Activated naive CD8-positive, alpha-beta T cell treated with anti-CD3 and anti-CD28 coated beads, Interleukin-2, amount 10 ng/mL, durations not matched to agents 7 days and 5 days (primary cell): ENCODE measurements at places on chromosomes 1 and 21. TPM values are rescaled to one million over a fixed set of nuclear protein-coding genes. Genes with fewer than 3 reads are reported as not detected.

Gene ELAVL4
- total RNA-seq: not detected

Gene PBX1
- 0.11 TPM for total RNA-seq

Gene IVL
- not detected for total RNA-seq

Gene CFHR1
- not detected for total RNA-seq

Gene SMIM11
- 19.8 TPM for total RNA-seq

Gene C1QTNF12
- total RNA-seq: 4.4 TPM

Gene MSH4
- 0.67 TPM for total RNA-seq

Gene SSU72
- 118 TPM for total RNA-seq

Gene LCE1D
- total RNA-seq: not detected

Gene ASAP3
- total RNA-seq: 1.3 TPM

Gene OR6K3
- total RNA-seq: not detected

Gene F13B
- total RNA-seq: not detected

Gene LINGO4
- total RNA-seq: not detected

Gene MMP23B
- total RNA-seq: 5.2 TPM

Gene PTCH2
- 1.0 TPM for total RNA-seq

Gene PLA2G2F
- not detected for total RNA-seq

Gene ANKRD35
- 0.69 TPM for total RNA-seq

Gene SLC2A5
- not detected for total RNA-seq

Gene TFAP2E
- total RNA-seq: 1.8 TPM

Gene PGBD2
- 9.6 TPM for total RNA-seq

Gene FCGR2B
- 0.33 TPM for total RNA-seq

Gene ASPM
- 57.2 TPM for total RNA-seq

Gene TCP10L
- 0.23 TPM for total RNA-seq

Gene KRTAP21-2
- not detected for total RNA-seq

Gene SYT6
- not detected for total RNA-seq

Gene RNF186
- not detected for total RNA-seq

Gene RHEX
- not detected for total RNA-seq

Gene KRTAP10-4
- not detected for total RNA-seq

Gene ZNF670
- total RNA-seq: 1.5 TPM

Gene HSD3B1
- not detected for total RNA-seq

Gene DNAJC6
- 3.3 TPM for total RNA-seq

Gene ESPN
- 1.7 TPM for total RNA-seq

Gene MANEAL
- 1.3 TPM for total RNA-seq

Gene WDR77
- 35.9 TPM for total RNA-seq

Gene RGS16
- 1.4 TPM for total RNA-seq

Gene B4GALT2
- 13.3 TPM for total RNA-seq
